ENCODE measurements at places on chromosomes 6 and 20.

- DNase-seq, result peak; percentile 33
- no peaks in the 10 kb centered on the region for H3K36me3 ChIP-seq
- no peaks in the 10 kb centered on the region for H3K4me1 ChIP-seq
Measured at GRCh38 chr20:45100563-45101245, at the start of gene KCNS1. KCNS1 (minus strand) TSS chr20:45101127; CDS start chr20:45099236, 1,891 bp downstream.

- H3K4me1 ChIP-seq, result peaks cover 8% of the 10 kb centered on the region
- H3K27me3 ChIP-seq, result no peaks in the 10 kb centered on the region
- peak; percentile 52 for DNase-seq
Measured at GRCh38 chr6:102660303-102660702, 1266.8 kb downstream of the GRIK2 start.

- H3K27ac ChIP-seq, result no peak overlapping the region
- H3K4me3 ChIP-seq, result no peak overlapping the region
- H3K4me1 ChIP-seq, result peaks cover 6% of the 10 kb centered on the region
- H3K27me3 ChIP-seq, result no peaks in the 10 kb centered on the region
Measured at GRCh38 chr6:16252686-16253299, 14.4 kb downstream of the GMPR start.

- no peaks in the 10 kb centered on the region for H3K27me3 ChIP-seq
- H3K36me3 ChIP-seq, result no peaks in the 10 kb centered on the region
- no peak for DNase-seq
- H3K4me3 ChIP-seq, result no peak overlapping the region
Measured at GRCh38 chr20:48384147-48384818, 443.5 kb downstream of the PREX1 start.

GRCh38 chr6:157258878-157259277, 64.4 kb downstream of the TMEM242 start:
- DNase-seq, result no peak
- H3K27me3 ChIP-seq, result no peaks in the 10 kb centered on the region
- H3K4me3 ChIP-seq, result no peak overlapping the region
- H3K36me3 ChIP-seq, result no peaks in the 10 kb centered on the region
- H3K4me1 ChIP-seq, result no peaks in the 10 kb centered on the region

DNA sequence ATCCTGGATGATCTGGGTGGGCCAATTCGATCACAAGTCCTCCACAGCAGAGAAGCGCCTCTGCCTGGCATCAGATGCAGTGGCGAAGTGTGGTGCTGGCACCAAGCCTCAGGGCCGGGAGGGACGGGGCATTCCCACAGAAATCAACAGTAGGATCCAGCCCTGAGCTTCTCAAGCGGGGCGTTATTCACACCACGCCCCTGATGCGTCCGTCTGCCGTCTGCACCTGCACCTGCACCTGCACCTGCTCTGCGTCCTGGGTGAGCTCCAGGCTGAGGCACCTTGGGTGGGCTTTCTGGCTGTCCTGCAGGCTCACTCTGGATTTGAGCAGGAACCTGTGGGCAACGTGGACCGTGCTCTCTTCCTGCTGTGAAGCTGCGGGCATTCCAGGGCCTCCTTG, 13.8 kb upstream of the NTSR1 start:
- H3K27me3 ChIP-seq, result no peaks in the 10 kb centered on the region
- H3K4me3 ChIP-seq, result no peak overlapping the region
- no peaks in the 10 kb centered on the region for H3K36me3 ChIP-seq
- DNase-seq, result no peak
- H3K27ac ChIP-seq, result no peak overlapping the region

GRCh38 chr20:17992224-17992637, 23.4 kb downstream of the MGME1 start:
- H3K36me3 ChIP-seq, result peaks cover 9% of the 10 kb centered on the region
- no peaks in the 10 kb centered on the region for H3K27me3 ChIP-seq
- no peak overlapping the region for H3K4me3 ChIP-seq

- H3K27ac ChIP-seq, result no peak overlapping the region
- no peak overlapping the region for H3K4me3 ChIP-seq
- DNase-seq, result no peak
- peaks cover 4% of the 10 kb centered on the region for H3K4me1 ChIP-seq
- no peaks in the 10 kb centered on the region for H3K36me3 ChIP-seq
Measured at GRCh38 chr6:39301606-39302005, 12.6 kb downstream of the KCNK17 start.

DNA sequence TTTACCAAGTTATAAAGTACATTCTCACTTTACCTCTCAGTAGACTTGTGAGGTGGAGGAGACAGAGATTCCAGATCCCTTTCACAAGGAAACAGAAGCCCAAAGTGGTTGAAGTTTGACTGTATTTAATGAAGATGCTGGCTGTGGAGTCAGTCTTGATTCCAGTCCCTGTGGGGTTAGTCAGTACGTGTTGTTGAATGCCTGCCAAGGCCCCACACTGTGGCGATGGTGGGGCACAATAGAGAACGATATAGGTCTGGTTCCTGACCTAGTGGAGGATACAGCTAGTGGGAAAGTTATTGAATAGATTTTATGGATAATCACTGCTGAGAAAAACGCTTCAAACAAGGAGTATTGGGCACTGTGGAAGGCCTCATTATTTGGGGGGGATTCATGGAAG, 71.4 kb downstream of the LRRC1 start:
- H3K4me3 ChIP-seq, result no peak overlapping the region
- DNase-seq, result peak; percentile 9
- H3K27me3 ChIP-seq, result no peaks in the 10 kb centered on the region

DNA sequence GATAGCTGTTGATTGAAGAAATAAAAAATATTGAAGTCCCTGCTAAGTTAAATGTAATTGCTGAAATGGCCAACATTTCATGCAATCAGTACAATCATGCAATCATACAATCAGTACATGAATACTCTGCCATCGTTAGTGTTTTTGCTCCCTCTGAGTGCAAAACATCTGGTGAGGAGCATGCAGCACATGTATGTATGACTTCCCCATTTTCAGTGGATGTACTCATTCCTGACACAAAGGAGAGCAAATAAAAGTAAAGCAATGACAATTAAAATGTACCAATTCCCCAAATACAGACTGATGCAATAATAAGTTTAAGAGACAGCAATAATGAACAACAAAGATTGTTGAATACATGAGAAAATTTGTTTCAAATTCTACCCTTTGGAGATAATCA, 140.7 kb downstream of the PLCB1 start:
- no peak overlapping the region for H3K4me3 ChIP-seq
- H3K4me1 ChIP-seq, result no peaks in the 10 kb centered on the region
- H3K27me3 ChIP-seq, result no peaks in the 10 kb centered on the region
- H3K36me3 ChIP-seq, result no peaks in the 10 kb centered on the region
- DNase-seq, result no peak
- H3K27ac ChIP-seq, result no peak overlapping the region

DNA sequence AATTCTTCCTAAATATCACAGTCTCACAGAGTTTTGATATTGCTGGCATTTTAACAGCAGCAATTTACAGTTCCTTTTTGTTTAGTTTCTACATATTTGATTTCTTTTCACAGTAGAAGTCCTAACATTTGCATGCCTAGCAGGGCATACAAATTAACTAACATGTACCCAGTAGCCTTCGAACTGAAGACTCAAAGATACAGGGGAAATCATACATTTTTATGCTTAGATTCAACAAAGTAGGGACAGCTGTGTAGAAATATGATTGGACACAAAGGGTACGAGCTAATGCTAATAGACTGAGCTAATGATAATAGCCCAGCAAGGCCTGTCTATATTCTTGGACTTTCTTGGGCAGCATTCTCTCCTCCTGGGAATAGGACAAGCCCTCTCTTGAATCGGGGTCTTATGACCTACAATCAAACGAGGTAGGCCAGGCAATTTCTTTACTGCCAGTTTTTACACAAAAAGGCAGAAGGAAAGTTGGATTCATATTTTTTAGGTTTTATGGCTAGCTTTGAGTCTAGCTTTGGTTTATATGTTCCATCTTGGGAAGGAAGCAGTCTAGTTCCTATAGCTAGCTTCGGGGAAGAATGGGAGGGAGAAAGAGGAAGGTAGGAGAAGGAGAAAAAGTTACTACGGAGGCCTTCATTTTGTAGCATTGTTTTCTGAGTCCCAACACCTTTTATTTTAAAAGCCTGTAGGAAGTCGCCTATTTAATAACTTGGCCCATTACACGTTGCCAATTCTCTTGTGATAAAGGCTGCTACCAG, 115.8 kb downstream of the HFE start:
- DNase-seq, result no peak
- H3K4me3 ChIP-seq, result peak overlapping the region; percentile 72
- peaks cover 6% of the 10 kb centered on the region for H3K4me1 ChIP-seq
- H3K36me3 ChIP-seq, result no peaks in the 10 kb centered on the region

DNA sequence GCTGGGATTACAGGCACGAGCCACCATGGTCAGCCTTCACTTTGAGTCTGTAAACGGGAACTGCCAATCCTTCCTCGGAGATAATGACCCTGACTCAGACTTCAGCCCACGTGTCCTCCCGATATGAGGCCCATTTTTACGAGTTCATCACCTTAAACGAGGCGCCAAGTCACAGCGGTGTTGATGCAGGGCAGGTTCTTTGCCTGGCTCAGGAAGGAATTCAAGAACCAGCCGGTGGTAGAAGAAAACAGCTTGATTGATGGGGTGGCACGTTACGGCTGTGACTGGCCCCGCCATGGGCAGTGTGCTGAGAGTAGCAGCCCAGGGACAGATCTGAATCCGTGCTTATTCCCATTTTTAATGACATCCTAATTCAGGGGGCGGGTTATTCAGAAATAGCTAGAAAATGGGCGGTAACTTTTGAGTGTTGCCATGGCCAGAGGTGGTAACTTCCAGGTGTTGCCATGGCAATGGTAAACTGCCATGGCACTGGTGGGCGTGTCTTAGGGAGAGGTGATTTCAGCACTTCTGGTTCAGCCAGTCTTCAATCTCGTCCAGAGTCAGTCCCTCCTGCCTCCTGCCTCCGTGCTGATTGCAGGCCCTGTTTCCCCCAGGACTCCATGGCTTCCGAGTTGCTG, 9.1 kb upstream of the MAP1LC3A start:
- H3K36me3 ChIP-seq, result no peaks in the 10 kb centered on the region
- H3K4me3 ChIP-seq, result no peak overlapping the region
- no peak overlapping the region for H3K27ac ChIP-seq
- no peaks in the 10 kb centered on the region for H3K27me3 ChIP-seq

Measured in cardiac muscle cell (in vitro differentiated cells and primary cell).